ENCODE measurements at places on chromosomes 16 and 17. TPM values are rescaled to one million over a fixed set of nuclear protein-coding genes. Genes with fewer than 3 reads are reported as not detected.
A peak's percentile ranks its signal among the peaks of the same experiment; 100 is the strongest.

The TERB1 gene
- not detected for total RNA-seq

The KRTAP2-1 gene
- total RNA-seq, result not detected

- DNase-seq, result no peak
Measured at GRCh38 chr17:81517339-81518112, 4.9 kb upstream of the ACTG1 start.

- DNase-seq, result no peak
Measured at GRCh38 chr17:76104896-76105231, 1.3 kb upstream of the EXOC7 start.

- peak; percentile 80 for DNase-seq
Measured at GRCh38 chr16:21156767-21157467, 1.6 kb upstream of the LDAF1 start.

GRCh38 chr17:34503528-34504195 is 75.7 kb upstream of the TMEM132E start:
- peak; percentile 5 for DNase-seq

The C1QL1 gene
- 22.9 TPM for total RNA-seq

The MEOX1 gene
- total RNA-seq, result not detected

The HERPUD1 gene
- total RNA-seq, result 35.0 TPM

- DNase-seq, result no peak
Measured at GRCh38 chr16:68134644-68135043, 49.5 kb downstream of the NFATC3 start.

The KCNJ2 gene
- not detected for total RNA-seq

- no peak for DNase-seq
Measured at GRCh38 chr16:11325404-11326083, 19.7 kb upstream of the RMI2 start.

The ZNRF1 gene
- 13.7 TPM for total RNA-seq

The C17orf107 gene
- total RNA-seq, result 0.07 TPM

DNA sequence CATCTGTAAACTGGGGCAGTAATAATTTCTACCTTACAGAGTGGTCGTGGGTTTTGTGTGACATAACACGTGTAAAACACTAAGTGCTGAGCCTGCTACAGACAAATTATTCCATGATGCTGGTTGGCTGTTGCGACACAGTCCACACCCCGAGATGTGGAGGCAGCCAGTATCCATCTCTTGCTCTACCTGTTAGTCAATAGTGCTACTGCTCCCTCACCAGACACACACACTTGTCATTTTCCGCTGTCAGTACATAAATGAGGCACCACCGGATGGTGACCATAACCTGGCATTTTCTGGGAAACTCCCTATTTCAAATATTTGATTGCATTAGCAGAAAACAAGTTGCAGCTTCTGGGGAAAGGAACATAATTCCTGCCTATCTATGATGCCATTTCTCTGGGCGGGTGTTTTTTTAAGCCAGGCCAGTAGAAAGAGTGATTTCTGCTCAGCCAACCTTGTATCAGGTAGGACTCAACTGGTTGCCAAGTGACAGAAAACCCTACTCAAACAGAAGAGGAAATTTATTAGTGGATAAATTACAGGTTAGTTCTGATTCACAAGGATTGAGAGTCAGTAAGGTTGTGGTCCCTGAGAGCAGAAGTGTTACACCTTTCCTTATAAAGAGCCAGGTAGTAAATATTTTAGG is 24.1 kb downstream of the DNAJA2 start:
- no peak for DNase-seq
